ENCODE measurements at places on chromosomes 5 and 9.

DNA sequence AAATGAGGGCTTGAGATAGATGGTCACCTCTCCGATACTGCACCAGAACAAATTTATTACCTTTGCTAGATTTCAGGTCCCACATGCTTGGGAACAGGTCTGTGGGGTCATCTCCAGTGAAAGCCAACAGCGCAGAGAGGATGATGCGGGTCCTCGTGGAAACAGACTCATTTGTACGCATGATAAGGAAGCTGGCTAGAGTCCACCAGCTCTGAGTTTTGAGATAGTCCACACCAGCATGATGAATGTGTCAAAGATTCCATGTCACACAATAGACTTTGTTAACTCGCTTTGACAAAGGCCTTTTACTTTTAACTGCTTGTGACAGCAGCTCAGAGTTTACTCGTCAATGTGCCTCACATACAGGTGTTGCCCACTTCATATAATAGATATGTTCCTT is 105.4 kb upstream of the TBCA start:
- DNase-seq = no peak

DNA sequence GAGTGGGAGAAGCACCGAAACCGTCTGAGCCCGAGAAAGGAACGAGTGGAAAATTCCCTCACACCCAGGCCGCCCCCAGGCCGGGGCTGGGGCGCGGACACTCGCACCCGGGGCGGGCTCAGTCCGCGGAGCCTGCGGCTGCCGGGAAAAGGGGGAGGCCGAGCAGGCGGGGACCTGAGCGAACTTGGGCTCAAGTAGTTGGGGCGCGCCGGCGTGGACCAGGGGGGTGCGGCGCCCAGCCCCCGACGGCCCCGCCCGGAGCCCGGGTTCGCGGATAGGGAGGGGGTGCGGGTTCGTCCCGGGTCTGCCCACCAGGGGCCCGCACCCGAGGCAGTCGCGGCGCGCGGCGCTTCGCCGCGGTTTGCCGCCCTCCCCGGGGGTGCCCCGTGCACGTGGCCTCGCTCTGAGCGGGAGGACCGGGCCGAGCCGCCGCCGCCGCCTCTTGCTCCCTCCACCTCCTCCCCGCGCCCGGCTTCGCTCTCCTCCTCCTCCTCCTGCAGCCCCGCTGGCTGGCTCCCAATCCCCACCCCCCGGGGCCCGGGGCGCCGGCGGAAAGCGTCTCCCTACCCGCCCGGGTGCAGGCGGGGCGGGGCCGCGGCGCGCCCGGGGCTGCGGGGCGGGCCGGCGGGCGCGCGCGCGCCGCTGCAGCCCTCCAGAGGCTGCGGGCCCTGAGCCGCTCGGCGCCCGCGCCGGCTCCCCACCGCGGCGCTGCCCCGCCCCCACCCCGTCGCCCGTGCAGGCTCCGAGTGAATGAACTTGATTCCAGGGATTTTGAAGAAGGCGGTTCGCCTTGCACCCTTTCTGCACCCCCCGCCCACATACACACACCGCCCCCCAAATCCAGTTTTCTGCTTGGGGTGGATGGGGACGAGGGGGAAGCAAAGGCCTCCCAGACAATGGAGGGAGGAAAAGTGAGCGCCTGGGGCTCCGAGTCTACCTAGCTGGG is 1.3 kb upstream of the NFIB start:
- peak; percentile 97 for DNase-seq

DNA sequence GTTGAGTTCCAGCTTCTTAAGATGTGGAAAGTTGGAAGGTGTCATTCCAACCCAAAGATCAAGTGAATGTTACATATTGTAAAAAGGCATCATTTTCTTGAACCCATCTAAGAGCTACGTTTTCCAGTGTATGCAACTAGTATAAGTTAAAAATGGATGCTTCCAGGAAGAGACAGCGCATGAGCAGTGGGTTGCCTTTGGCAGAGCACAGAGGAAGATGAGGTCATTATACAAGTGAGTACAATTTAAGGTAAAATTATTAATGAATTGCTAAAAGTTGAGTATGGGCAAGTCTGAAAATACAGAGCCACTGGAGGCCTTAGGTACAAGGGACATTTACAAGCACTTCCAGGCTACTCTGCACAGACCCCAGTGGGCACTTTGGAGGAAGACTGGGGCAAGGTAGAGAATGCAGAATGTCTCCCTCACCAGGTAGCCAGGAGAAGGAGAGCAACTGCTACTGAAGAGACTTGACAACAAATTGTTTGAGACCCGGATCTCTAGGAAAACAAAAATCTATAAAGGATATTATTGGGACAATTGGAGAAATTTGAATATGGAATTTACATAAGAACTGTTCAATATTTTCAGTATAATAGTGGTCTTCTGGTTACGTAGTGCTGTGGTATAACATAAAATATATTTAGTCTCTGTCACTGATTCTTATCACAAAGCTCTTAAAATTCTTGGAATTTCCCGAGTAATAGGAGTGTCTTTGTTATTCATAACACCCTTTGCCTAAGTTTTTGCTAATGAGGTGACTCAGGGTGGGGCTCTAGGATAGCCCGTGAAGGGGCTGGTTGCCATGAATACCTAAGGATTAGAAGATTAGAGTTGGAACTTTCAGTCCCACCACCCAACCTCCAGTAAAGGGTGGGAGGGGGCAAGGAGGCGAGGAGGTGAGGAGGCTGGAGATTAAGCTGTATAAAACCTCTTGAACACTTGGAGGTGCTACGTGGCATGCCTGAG is 129.9 kb upstream of the FER start:
- no peak for DNase-seq

GRCh38 chr5:177469750-177470525 is 3.5 kb downstream of the DBN1 start:
- no peak for DNase-seq

DNA sequence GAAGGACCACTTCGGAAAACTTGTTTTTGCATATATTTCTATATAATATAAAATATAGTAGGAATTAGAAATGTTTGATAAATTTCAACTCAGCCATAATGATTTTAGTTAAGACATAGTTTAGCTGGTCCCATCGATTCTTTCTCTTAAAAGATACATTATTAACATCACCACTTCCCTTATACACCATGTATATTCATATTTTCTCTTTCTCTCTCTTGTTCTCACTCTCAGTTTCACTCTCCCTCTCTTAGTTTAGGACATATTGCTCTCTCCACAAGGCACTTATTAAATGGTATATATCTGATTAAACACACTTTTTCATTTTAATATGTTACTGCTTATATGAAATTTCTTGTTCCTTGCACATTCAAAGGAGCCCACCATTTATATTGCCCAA is 90.1 kb upstream of the RASEF start:
- no peak for DNase-seq

- DNase-seq = peak; percentile 45
Observed at GRCh38 chr9:131330814-131331600, 41.5 kb downstream of the PLPP7 start.

GRCh38 chr9:71441266-71441665 is 319.8 kb upstream of the TRPM3 start:
- no peak for DNase-seq

GRCh38 chr5:68060382-68060781 is 155.2 kb upstream of the PIK3R1 start:
- no peak for DNase-seq

DNA sequence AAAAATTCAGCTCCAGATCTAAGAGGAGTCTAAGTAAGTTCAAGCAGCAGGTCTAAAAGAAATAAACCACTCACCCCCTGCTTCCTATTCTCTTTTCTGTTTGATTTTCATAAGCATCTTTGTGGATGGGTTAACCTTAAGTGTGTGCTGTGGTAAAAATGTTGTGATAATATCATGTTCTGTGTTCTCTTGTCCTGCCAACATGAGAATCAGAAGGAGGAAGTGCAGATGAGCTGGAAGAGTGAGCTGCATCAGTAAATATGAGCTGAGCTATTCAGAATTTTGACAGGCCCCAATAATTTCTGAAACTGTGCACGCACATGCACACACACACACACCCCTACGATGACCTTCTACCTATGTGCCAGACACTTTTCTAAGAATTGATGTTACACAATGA is 186.5 kb upstream of the ANKRD55 start:
- no peak for DNase-seq

GRCh38 chr9:104286799-104287198 is 192.7 kb downstream of the SMC2 start:
- DNase-seq = no peak

- DNase-seq = peak; percentile 72
Observed at GRCh38 chr9:104927216-104927911, 591 bp downstream of the ABCA1 start.

DNA sequence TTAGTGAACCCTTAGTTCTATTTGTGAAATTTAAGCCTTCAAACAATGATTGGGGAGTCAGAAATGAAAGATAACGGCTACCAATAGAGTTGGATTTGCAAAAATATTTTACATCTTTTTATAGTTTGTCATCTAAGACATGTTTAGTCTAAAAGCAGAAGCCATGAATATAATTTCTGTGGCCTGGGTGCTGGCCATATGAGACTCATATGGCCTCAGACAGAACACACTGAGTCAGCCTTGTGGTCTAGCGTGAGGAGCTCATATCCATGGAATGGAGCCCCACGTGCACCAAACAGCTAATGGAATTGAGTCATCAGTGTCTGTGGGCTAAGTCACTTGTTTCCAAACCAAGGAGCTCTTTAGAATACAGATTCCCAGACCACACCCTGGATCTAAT is 240.7 kb upstream of the NREP start:
- DNase-seq = no peak

GRCh38 chr5:79971156-79971555 is 19.9 kb downstream of the MTX3 start:
- DNase-seq = no peak

DNA sequence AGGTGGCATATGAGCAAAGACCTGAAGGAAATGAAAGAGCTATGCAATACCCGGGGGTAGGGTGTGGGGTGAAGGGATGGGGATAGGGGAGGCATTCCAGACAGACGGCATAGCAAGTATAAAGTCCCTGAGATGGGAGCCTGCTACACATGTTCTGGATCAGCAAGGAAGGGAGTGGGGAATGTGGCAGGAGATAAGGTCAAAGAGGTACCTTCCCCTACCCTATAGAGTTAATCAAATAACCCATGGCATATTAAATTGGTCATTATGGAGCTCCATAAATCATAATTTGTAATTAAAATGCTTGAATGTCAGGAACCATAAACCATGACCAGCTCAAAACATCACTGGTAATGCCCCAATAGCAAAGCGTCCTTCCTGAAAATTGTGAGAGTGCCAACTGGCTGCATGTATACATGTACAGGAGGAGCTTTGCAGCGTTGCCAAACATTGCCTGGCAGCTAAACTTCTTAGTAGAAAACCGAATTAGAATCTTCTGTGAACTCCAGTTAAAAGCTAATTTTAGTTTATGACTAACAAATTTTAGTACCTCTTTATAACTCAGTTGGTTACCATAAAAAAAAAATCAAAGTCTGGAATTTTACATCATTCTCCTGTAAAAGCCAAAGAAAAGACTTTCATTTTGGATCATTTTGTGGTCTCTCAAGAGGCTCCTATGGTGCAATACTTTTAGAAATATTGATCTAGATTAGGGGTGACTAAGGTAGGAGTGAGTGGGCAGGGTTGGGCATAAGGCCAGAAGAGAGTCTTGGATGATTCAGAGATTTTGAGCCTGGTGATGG is 4.7 kb downstream of the DNAI1 start:
- DNase-seq = no peak

DNA sequence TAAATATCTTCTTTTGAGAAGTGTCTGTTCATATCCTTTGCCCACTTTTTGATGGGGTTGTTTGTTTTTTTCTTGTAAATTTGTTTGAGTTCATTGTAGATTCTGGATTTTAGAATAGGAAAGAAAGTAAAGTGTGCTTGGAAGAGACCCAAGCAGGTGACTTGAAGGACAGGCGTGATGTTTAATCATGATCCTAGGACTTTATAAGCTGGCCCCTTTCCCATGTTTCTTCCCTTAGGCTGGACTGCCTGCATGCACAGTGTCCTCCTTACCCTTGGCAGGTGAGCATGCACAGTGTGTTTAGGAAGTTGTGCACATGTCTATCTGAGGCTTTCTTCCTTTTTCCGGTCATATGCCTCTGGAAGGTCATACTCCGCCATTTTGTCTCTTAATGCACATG is 61.3 kb downstream of the ISOC1 start:
- no peak for DNase-seq

Measured in sciatic nerve (tissue), 2 donors.